Left cardiac atrium (tissue), 4 donors: ENCODE measurements at places on chromosomes 12 and 14.

DNA sequence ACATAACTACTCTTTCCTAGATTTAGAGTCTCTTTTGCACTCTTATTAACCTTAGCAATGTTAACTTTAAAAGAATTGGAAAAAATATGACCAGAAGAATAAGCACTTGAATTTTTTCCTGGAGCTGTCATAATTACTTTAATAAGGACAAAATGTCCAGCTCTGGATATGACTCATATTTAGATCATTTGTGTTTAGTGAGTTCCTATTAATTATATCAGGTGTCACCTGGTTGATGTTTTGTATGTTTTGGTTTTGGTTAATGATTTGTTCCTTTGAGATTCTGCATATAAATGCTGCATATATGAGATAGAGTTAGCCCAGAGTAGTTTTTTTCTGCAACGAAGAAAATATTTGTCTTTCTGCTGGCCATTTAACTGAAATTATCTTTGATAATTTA is 5.1 kb downstream of the CLECL1 start:
- DNase-seq: no peak

DNA sequence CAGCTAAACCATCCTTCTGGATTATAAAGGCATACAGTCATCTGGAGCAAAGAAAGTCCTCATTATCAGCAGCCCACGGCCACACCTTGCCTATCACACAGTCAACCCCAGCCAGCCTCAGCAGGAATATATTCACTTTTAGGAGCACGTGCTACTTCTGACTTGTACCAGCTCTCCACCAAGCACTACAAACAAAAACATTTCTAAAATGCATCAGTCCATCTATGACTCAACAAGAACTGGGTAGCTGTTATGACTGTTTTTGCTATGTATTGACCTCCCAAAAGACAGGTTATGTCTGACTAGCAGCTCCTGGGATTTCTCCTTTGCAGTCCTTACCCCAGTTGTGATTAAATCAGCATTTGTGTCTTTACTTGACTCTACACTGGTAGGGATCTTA is 31.2 kb downstream of the NUAK1 start:
- DNase-seq: no peak

GRCh38 chr14:57549016-57549564 is 55.4 kb upstream of the CCDC198 start:
- no peak for DNase-seq

- peak; percentile 38 for DNase-seq
Measured at GRCh38 chr12:4978737-4979136, 64.9 kb upstream of the KCNA5 start.

GRCh38 chr12:15495746-15496145 is 173.4 kb downstream of the PTPRO start:
- no peak for DNase-seq

DNA sequence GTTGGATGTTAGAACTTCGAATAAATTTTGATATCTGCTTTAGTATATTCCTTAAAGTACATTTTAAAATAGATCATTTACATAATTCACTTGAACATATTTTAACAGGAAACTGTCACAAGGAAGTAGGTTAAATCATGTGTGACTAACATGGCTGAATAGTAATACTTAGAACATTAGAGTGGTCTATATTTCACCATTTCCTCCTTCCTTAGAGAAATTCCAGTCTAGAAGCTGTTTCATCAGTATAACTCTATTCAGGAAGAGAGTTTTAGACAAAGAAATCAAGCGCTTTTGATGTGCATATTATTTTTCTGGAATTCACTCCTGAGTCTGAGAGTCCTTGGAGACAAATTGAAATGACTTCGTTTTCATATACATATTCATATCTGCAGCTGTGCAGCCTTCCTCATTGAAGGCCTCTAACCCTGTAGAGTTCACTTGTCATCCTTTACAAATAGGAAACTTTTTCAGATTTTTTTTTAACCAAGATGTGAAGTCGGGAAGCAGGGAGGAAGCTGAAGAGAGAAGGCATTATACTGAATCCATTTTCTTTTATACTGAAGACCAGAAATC is 28.4 kb downstream of the IRAK3 start:
- no peak for DNase-seq

DNA sequence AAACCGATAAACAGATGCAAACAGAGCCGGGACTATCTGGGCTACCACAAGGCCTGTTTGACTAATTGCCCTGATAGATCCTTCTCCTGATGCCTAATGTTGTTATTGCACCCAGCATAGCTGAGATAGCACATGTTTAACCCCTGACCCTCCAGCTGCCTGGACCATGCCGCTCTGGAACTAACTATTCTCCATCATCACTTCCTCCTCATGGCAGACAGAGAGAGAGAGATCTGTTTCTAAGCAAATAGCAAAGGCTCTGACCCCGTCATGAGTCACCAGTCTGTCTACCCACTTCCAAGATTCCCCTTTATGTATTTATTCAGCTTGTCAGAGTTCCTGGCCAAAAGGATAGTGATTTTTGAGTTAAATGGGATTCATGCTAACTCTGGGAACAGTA is 58.2 kb upstream of the FLRT2 start:
- DNase-seq: peak; percentile 29

GRCh38 chr14:32509632-32510187 is 180.6 kb downstream of the AKAP6 start:
- DNase-seq: peak; percentile 70

- DNase-seq: no peak
Measured at GRCh38 chr12:52533686-52534470, 13.7 kb upstream of the KRT5 start.

GRCh38 chr12:47276621-47277309 is 197.0 kb upstream of the AMIGO2 start:
- DNase-seq: peak; percentile 45

GRCh38 chr14:56073799-56074198 is 44.4 kb upstream of the PELI2 start:
- no peak for DNase-seq

GRCh38 chr12:109800536-109800935 is 32.7 kb downstream of the TRPV4 start:
- no peak for DNase-seq

- no peak for DNase-seq
Measured at GRCh38 chr12:65963862-65964240, 139.6 kb downstream of the HMGA2 start.

DNA sequence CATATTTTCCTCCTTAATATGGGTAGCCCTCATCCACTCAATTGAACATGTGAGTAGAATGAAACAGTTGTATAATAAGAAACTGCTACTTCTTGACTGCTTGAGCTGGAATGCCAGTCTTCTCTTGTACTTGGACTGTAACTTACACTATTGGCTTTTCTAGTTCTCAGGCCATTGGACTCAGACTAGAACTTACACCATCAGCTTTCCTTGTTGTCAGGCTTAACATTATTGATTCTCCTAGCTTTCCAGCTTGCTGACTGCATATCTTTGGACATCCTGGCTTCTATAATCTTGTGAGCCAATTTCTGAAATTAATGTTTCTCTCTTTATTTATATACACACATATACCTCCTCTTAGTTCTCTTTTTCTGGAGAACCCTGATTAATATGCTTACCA is 24.8 kb downstream of the CCDC91 start:
- DNase-seq: no peak

DNA sequence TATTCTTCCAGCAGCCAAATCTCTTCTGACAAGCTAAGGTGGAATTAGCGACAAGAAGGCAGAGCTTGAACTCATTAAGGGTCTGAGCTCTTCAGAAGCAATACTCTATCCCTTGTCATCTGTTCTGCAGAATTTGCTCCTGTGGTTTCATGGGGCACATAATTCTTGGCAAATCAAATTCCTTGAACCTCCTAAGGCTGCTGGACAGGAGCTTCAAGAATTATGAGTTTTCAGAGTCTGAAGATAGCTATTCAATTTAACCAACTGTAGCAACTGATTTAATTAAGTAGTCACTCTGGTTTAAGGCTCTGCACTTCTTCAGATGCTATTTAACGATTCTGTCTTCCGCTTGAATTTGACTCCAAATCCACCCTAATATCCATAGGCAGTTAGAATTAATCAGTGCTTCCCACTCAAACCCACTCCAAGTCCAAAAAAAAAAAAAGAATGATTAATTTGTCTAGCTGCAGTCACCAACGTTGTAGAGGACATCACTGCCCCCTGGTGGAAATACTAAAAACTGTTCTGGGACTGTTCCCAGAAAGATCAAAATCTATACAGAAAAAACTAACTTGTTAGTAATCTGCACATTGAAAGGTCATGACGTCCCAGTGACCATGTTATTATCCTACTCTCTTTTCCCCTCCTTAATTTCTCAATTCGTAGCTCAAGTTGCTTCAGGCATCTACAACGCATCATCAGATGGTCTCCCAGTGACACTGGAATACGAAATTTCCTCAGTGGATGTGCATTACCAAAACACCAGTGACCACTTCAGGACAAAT is 169.9 kb downstream of the KIF21A start:
- no peak for DNase-seq

DNA sequence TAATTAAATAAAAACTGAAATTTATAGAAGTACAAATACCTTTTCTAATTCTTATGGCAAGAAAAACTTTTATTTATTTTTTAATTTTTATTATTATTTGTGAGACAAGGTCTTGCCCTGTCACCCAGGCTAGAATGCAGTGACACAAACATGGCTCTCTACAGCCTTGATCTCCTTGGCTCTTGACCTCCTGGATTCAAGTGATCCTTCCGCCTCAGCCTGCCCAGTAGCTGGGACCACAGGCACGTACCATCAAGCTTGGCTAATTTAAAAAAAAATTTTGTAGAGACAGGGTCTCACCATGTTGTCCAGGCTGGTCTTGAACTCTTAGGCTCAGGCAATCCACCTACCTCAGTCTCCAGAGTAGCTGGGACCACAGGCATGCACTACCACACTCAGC is 47.4 kb downstream of the COCH start:
- DNase-seq: no peak

GRCh38 chr12:42854208-42854607 is 264.7 kb upstream of the PRICKLE1 start:
- no peak for DNase-seq
